Left lung (tissue), 14 donors: ENCODE measurements at places on chromosomes 12 and 14. TPM values are rescaled to one million over a fixed set of nuclear protein-coding genes. Genes with fewer than 3 reads are reported as not detected.

Gene RNASE1
- polyA plus RNA-seq = 361 TPM

Gene GALNT16
- 3.7 TPM for polyA plus RNA-seq

Gene LTBP2
- polyA plus RNA-seq = 16.0 TPM

Gene JPH4
- polyA plus RNA-seq = 1.2 TPM

Gene PRDM4
- polyA plus RNA-seq = 27.3 TPM

Gene ABCD2
- 0.13 TPM for polyA plus RNA-seq

GRCh38 chr12:24719293-24719721 is 229.6 kb downstream of the BCAT1 start:
- DNase-seq = no peak

- no peak for DNase-seq
These were observed 127.3 kb upstream of the TMPO start for GRCh38 chr12:98388126-98388525.

GRCh38 chr12:13428538-13429265 is 232.2 kb downstream of the EMP1 start:
- DNase-seq = no peak

DNA sequence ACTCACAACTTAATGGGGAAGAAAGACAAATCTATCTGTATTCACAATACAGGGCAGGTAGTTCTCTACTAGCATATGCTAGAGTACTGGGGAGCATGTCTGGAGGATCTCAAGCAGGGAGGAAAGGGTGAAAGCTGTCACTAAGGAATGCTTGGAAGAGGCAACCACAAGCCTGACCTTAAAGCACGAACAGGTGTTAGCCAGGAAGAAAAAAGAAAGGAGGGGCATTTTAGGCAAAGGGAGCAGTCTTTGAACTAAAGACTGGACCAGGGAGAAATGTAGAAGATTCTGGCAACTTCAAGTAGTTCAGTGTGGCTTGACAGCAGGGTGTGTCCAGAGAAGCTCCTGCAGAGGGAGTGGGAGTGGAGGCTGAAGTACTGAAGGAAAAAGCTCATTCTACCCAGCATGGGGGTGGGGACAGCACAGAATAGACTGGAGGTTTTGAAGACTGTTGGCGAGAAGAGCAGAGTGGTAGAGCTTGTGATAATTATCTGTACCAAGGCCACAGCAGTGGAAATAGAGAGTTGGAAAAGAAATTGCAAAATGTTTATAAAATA is 50.9 kb downstream of the AP5M1 start:
- DNase-seq = no peak

DNA sequence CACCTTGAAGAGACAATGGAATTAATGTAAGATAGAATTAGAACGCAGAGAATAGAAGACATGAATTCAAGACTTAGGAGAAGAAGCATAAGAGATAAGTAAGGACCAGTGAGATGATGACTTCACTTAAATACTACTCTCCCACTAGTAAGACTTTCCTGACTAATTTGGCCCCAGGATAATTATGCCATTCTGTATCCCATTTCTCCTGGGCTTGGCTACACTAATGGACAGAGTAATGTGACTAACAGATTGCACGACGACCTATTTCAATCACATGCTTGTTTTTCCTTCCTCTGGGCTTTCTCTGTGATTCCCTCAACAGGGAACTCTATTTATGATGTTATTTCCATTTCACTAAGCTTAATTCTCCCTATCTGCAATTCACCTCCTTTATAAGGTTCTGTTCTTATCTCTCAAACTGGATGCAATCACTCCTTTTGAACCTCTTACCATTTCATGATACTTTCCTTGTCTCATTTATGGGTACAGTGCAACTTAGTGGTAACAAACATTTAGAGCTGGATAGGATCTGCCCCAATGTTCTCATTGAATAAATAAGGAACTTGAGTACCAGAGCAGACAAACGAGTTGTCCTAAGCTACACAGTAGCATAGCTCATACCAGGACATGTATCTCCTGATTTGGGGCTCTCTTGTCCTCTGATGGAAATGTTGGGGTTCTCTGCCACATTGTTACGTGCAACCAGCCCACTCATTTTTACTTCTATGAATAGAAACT is 102.7 kb downstream of the BTG1 start:
- DNase-seq = no peak

DNA sequence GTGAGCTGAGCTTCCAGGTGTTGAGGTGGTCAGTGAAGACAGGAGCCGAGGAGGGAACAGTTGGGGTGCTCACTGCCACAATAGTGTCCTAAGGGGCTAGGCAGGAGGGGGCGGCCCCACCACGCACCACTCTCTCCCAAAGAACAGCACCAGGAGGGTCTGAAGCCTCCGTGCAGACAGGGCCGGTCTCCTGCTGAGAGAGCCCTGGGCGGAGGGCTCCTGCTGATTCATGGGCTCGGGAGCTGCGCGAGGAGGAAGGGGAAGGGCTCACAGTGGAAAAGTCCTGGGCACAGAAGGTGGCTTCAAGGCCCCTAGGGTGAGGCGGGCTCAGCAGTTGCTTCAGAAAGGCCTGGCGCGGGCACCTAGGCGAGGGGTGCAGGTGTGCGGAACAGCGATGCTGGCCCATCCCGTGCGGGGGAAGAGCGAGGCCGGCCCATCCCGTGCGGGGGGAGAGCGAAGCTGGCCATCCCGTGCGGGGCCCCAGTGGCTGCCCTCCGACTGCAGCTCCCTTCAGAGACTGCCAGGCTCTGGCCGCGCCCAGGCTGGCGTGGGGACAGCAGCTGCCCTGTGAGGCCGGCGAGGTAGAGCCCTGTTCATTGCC is 176.7 kb downstream of the ADGRD1 start:
- no peak for DNase-seq

GRCh38 chr14:56896231-56896630 is 86.0 kb upstream of the OTX2 start:
- DNase-seq = no peak

- no peak for DNase-seq
These were observed 334.4 kb downstream of the KCNH5 start for GRCh38 chr14:62710811-62711210.

GRCh38 chr14:58876608-58877007 is 238.8 kb downstream of the DACT1 start:
- no peak for DNase-seq
